ENCODE measurements at places on chromosomes 6 and 20.

DNA sequence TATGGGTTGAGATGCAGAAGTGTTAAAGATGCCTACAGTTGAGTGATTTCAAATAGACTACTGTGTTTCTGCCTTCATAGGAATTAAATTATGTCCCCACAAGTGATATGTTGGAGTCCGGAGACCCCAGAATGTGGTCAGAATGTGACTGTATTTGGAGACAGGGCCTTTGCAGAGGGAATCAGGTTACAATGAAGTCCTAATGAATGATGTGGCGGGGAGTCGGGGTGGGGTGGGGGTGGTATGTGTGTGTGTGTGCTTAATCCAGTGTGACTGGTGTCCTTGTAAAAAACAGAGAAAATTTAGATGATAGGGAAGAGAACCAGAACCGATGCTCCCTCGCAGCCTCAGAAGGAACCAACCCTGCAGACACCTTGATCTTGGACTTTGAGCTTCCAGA, 448.2 kb downstream of the QKI start:
- DNase-seq: no peak

- DNase-seq: no peak
These were observed 24.0 kb downstream of the ADA start for GRCh38 chr20:44627364-44628010.

- no peak for DNase-seq
These were observed 649 bp upstream of the BPIFB1 start for GRCh38 chr20:33282196-33282934.

DNA sequence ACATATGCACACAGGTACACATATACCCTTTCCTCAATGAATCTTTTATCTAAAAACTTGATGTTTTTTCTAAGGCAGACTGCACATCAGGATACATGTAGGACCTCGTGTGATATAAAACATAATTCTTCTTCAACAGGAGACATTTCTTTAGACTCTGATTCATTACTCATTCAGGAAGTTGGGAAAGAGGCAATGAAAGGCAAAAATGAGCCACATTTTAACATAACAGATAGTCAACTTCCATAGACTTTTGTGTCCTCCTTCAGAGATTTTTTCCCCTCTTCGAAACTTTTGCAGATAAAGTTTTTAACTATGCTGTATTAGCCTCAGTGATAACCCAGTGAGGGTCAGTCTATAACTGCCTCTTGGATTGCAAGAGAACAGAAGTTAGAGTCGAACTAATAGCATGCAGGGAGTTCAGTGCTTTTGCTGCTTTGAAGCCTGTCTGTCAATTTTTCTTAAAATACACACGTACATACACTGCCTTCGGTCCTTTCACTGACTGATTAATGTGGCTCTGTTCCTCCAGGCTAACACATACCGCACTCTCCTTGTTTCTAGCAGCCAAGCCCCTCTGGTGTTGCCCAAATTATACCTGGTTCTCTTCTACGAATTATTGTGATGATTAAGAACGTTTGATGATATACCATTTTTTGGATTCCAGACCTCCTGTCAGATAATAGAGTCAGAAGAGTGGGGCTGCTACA, 562.5 kb upstream of the MAP3K7 start:
- no peak for DNase-seq

- DNase-seq: no peak
These were observed 58.4 kb downstream of the GJA10 start for GRCh38 chr6:89952686-89953085.

GRCh38 chr20:56018194-56018593, 12.9 kb upstream of the CBLN4 start:
- DNase-seq: no peak

GRCh38 chr6:41694815-41695526, 40.4 kb downstream of the TFEB start:
- DNase-seq: no peak

DNA sequence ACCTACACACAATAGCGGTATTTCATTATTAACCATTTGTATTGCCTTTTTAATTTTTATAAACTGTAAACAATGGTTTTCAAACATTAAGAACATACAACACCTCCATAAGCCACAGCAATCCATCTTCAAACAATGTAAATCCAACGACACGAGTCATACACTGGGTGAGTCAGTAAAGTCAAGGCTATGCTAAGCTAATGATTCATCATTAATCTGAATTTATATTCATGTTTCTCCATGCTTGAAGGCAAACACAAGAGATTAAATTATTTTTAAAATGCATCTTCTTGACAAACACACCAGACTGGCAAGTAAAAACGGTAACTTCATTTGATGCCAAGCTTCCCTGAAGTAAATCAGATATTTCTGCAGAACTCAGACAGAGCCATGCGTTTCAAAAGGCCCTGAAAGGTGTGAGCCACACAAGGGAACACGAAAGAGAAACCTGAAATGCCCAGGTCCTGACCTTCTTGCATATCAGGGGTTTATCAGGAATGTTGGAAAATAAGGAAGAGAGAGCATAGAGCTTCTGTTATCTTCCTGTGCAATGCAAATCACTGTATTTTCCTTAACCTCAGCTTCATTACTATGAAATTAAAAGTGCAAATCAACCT, 162.5 kb downstream of the ALDH8A1 start:
- DNase-seq: no peak

DNA sequence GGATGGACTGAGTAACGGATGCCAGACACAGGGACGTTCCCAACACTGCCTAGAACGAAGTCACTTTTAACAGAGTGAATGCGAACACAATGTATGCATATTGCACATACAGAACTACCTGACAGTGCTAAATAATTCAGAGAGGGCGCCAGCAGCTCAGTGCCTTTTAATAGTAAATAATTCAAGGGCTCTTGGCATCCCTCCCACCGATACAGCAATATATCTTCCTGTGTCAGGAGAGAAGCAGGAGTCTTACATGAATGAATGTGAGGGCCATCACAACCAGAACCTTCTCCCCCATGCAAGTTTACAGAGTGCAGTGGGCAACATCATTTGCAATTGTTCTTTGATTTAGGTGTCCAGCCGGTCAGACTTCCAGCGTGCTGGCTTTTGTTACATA, 88.4 kb upstream of the KCNG1 start:
- DNase-seq: no peak

GRCh38 chr6:169918239-169918953, 167.0 kb downstream of the ERMARD start:
- DNase-seq: no peak

DNA sequence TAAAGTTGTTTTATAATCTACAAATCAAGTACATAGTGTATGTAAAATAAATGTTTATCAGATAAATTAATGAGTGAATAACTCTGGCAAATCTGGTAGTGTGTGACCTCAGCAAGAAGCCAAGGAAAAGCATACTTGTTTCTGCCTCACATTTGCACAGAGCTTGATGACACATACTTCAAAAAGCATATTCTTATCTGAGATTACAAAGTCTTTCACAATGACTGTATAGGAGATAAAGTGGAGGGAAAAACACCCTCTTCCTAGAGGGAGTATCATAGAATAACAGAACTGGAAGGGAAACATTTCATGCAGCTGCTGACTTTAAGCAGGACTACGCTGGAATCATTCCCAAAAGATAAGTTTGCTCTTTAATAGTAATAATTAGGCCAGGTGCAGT, 28.1 kb upstream of the AKAP7 start:
- no peak for DNase-seq

DNA sequence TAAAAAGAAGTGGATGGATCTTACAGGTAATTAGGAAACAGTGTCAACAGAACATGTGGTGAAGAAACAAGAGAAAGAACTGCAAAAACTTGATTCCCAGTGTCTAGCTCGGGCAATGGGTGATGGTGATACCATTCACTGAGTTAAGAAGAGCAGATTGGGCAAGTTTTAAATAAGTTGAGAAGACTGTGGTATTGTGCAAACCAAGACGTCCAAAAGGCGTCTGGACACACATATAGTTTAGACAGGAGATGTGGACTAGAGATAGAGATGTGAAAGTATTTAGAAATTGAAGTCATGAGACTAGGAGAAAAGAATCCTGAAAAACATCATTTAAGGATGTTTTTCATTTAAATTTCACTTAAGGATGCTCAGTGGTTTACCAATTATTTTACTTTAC, 53.9 kb downstream of the CDK19 start:
- DNase-seq: no peak

DNA sequence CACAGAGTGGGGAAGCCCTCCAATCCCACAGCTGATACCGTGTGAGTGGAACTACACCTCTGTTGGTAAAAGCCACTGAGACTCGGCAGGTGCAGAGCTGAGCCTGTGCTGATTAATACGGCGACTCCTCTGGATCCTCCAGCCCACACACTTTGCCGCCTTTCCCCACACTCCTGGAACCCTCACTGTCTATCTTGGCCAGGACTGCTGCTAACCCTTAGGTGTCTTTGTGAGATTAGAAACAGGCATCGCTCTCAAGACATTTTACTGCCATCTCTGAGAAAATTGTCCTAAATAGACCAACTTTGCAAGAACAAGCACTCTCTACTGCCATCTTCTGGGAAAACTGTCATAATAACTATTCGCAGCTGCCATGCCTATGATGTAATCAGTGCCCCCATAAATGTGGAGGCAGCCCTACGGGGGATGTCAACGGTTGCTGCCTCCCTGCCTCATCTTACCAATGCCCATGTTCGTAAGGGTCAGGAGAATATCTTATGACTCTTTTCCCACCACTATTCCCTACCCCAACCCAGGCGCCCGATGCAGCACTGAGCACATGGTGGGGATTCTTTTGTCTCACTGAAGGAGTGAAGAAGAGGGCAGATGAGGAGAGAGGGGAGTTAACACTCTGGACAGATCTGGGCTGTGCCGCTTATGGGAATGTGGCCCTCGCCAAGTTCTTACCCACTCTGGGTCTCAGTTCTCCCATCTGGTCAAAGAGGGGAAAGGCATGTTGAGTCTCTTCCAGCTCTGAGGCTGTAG, 26.1 kb upstream of the KCNB1 start:
- peak; percentile 69 for DNase-seq

- no peak for DNase-seq
These were observed 2.8 kb downstream of the SLC12A5 start for GRCh38 chr20:46031701-46032254.

- no peak for DNase-seq
These were observed 36.1 kb downstream of the C6orf132 start for GRCh38 chr6:42106112-42107023.

DNA sequence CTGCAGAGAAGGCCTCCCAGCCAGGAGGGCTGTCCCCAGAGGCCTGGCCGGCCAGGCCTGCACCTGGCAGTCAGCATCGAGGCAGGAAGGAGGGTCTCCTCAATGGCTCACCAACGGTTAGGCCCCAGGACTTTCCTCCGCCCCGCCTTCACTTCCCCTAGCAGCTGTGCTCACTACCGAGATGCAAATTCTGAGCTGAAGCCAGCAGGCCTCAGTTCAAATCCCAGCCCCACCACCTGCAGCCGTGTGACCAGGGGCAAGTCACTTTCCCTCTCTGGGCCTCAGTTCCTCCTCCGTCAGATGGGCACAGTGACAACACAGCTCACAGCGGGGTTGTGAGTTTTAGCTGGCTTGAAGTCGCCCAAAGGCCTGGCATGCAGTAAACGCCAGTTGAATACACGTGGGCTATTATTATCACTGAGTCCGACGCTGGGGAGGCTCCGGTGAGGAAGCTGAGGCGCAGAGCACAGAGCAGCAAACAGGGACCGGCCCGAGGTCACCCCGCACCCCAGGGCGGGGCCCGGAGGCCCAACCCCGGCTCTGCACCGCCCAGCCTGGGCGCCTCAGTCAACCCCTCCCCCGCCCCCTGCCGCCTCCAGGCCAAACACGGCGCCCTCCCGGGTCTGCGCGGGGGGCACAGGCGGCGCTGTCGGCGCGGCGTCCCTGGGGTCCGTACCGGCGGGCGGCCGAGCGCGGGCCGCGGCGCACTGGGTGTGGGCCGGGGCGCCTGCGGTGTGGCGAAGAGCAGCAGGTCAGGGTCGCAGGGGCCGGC, 671 bp downstream of the E2F1 start:
- peak; percentile 88 for DNase-seq

GRCh38 chr20:14649662-14650061, 312.2 kb upstream of the FLRT3 start:
- no peak for DNase-seq

DNA sequence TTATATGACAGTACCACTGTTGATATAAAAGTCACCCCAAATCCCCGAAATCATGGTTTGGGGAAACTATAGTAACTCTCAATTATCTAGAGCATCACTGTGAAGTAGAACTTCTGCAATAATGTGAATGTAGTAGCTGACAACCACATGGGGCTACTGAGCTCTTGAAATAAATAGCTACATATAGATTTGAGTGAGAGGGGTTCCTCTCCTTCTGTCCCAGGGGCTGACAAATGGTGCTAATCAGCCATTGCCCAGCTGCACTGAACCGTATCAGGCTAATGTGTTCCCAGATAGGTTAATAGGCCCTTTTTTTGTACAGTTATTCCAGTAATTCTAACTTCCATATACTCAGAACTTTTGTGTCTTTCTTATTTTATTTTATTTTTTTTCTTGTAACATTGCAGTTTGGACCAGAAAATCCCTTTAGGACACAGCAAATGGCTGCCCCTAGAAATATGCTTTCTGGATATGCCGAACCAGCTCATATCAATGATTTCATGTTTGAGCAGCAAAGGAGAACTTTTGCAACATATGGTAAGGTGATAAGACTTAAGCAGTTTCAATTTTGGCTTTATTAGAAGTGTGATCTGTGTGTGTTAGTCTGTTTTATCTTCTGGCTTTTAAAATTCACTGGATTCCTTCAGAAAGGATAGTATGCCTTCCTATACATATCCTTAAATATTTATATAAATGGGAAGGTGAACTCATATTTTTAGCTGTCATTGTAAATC, 21.1 kb downstream of the CDC40 start:
- no peak for DNase-seq

GRCh38 chr6:122548820-122549219, 61.4 kb upstream of the PKIB start:
- DNase-seq: no peak

- no peak for DNase-seq
These were observed 406 bp upstream of the TRIM26 start for GRCh38 chr6:30213667-30213956.

GRCh38 chr20:18440403-18440802, 26.4 kb downstream of the DZANK1 start:
- DNase-seq: no peak

GRCh38 chr20:62642666-62643520, 590 bp downstream of the SLCO4A1 start:
- peak; percentile 70 for DNase-seq

DNA sequence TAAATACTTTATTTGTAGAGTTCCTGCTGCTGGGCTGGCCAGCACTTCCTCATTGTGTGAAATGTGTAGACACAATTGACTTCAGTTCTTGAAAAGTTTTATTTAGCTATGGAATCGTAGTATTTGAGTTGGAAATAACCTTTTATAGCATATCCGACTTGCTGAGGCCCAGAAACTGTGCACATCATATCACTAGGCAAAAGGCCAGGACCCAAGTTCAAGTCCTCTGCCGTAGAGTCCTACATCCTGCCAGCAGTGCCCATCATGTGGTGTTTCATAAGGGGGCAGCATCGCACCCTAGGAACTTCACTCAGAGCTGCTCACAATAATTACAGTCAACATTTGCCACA, 207.7 kb upstream of the SNX9 start:
- DNase-seq: no peak

- DNase-seq: no peak
These were observed 29.2 kb downstream of the GFRA4 start for GRCh38 chr20:3633913-3634478.

- DNase-seq: peak; percentile 83
These were observed 90.5 kb downstream of the GRM4 start for GRCh38 chr6:34055223-34055933.

Data from GM13977 (cell line).